SK-N-SH (cell line): ENCODE measurements at places on chromosomes 11 and 22. TPM values are rescaled to one million over a fixed set of nuclear protein-coding genes. Genes with fewer than 3 reads are reported as not detected.

The ACTN3 gene
- 0.02 and 0.03 TPM in 2 replicates for polyA plus RNA-seq

GRCh38 chr22:26585104-26585790 lies 4.7 kb downstream of the TPST2 start:
- peak; percentile 53 for DNase-seq

The HEPHL1 gene
- polyA plus RNA-seq = not detected in 2 replicates

- no peak for DNase-seq
These were observed 103.4 kb upstream of the USP47 start for GRCh38 chr11:11738370-11738769.

DNA sequence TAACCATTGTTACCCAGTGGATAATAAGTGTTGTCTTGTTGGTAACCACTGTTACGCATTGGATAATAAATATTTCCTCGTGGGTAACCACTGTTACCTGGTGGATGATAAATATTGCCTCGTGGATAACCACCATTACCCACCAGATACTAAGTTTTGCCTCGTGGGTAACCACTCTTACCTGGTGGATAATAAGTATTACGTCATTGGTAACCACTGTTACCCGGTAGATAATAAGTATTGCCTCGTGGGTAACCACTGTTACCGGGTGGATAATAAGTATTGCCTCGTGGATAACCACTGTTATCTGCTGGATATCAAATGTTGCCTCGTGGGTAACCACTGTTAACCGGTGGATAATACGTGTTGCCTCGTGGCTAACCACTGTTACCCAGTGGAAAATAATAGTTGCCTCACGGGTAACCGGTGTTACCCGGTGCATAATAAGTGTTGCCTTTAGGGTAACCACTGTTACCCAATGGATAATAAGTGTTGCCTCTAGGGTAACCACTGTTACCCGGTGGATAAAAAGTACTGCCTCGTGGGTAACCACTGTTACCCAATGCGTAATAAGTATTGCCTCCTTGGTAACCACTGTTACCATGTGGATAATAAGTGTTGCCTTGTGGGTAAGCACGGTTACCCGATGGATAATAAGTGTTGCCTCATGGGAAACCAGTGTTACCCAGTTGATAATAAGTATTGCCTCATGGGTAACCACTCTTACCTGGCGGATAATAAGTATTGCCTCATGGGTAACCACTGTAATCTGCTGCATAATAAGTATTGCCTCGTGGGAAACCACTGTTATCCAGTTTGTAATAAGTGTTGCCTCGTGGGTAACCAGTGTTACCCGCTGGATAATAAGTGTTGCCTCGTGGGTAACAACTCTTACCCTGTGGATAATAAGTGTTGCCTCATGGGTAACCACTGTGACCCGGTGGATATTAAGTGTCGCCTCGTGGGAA lies 21.9 kb upstream of the NXPE4 start:
- no peak for DNase-seq

DNA sequence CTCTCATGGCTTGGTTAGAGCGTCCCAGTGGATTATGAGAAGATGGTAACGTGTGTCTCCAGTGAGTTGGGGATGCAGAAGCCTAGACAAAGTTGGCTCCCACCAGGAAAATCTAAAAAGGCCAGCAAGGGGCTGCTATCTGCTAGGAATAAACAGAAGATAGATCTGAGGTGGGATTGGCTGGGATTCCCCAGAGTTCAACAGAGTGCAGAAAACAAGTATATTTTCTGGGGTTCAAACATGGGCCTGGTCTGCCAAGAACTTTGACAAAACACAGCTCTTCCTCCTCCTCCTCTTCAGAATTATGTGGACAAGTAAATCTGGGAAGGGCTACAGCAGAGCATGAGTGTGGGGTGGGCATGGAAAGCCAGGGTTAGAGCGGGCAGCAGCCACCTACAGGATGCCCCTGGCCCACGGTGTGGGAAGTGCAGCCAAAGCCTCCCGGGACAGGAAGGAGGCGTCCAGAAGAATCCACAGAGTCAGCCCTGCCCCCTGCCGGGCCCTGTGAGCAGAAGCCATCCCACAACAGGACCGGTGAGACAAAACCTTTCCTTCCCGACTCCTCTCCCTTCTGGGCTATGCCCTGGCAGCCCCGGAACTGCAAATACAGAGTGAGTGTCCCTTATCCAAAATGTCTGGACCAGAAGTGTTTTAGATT lies 67.1 kb downstream of the CD82 start:
- DNase-seq = no peak

The SYCE3 gene
- polyA plus RNA-seq = 2.1 and 3.6 TPM in 2 replicates

- DNase-seq = no peak
These were observed 40.8 kb downstream of the RIBC2 start for GRCh38 chr22:45454275-45454674.

DNA sequence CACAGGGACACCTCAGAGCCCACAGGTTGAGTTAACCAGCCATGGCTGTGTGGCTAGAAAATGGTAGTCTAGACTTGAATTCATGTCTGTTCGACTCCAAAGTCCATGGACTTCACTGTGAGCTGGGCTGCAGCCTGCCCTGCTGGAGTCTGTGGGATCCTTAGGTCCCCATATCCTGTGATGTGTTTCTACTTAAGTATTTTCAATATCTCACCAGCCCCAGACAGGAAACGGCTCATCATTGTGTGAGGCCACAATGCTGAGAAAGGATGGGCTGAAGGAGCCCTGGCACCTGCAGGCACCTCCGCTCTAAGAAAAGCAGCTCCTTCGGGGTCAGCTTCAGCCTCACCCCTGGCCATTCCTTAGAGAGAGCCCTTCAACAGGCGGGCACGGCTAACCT lies 93.1 kb downstream of the NAT10 start:
- no peak for DNase-seq

The YPEL1 gene
- polyA plus RNA-seq = 2.4 and 2.7 TPM in 2 replicates

The UCP3 gene
- polyA plus RNA-seq = 1.2 and 1.4 TPM in 2 replicates

GRCh38 chr11:20026629-20027555 lies 133.4 kb downstream of the DBX1 start:
- no peak for DNase-seq

The CTSF gene
- polyA plus RNA-seq = 57.2 and 60.1 TPM in 2 replicates

- DNase-seq = peak; percentile 85
These were observed 718 bp downstream of the LTBP3 start for GRCh38 chr11:65557280-65558001.

DNA sequence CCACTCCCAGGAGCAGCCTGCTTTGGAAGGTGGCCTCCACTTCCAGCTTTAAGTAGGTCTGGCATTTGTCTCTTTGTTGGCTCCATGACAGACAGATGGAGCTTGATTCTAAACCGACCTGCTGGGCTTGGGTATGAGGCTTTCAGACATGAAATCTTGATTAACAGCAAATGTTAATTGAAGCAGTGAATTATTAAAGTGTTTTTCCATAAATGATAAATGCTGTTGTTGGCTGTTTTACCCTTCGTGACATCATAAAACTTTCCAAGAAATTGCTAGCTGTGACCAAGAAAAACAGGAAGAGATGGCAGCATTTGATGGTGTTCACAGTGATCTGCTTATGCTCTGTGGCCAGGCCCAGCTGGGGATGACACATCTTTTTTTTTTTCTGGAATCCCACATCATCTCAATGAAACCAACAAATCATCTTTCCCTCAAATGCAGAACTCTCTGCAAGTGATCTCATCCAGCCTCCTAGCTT lies 66.1 kb downstream of the RBMXL2 start:
- peak; percentile 57 for DNase-seq

DNA sequence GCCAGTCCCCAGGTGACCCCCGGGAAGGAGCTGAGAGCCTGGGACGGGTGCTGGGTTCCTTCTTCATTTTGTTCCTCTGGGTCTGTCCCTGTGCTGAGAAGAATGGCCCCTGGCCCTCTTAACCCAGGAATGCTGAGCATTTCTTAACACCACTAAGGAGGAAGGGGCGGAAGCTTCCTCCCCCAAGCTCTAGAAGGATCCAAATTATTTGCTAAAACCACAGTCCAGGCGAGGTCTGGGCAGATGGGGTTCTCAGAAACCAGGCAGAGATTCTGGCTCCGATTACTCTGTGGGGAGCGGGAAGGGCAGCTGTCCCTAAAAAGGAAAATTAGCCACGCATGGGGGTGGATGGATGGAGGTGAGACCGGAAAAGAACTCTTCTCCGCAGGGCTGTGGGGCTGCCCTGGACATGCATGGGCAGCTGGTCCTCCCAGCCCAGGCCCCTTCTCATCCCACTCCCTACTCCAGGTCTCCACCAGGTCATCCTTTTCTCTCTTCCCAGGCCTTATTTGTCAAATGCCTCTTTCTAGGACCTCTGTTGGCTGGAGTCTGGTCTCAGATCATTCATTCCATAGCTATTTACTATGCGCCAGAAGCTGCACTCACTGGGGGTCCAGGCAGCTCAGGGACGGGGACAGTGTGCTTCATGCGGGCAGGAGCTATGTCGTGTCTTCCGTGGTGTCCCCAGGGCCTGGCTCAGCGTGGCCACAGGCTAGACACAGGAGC lies 45.0 kb upstream of the MYH9 start:
- DNase-seq = no peak

The CCDC81 gene
- 0.49 and 0.62 TPM in 2 replicates for polyA plus RNA-seq

- DNase-seq = no peak
These were observed 55.3 kb upstream of the CLTCL1 start for GRCh38 chr22:19346677-19347265.

DNA sequence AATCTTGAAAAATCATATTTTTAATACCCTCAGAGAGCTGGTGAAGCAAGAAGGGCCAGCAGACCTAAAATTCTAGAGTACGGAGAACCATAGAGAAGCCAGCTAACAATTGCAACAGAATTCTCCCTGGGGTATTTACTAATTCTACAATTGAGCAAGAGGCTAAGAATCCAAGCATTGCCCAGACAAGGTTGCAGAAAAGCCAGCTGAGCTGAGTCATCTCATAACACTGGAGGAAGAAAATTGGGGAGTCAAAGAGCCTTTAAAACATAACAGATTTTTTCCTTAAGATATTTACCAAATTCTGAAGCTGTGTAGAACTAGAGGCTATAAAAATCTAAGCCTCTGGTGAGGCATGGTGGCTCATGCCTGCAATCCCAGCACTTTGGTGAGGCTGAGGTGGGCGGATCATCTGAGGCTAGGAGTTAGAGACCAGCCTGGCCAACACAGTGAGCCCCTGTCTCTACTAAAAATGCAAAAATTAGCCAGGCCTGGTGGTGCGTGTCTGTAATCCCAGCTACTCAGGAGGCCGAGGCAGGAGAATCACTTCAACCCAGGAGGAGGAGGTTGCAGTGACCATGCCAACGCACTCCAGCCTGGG lies 13.6 kb upstream of the TMEM216 start:
- no peak for DNase-seq

- peak; percentile 9 for DNase-seq
These were observed 134.1 kb downstream of the UVRAG start for GRCh38 chr11:75949023-75949672.

DNA sequence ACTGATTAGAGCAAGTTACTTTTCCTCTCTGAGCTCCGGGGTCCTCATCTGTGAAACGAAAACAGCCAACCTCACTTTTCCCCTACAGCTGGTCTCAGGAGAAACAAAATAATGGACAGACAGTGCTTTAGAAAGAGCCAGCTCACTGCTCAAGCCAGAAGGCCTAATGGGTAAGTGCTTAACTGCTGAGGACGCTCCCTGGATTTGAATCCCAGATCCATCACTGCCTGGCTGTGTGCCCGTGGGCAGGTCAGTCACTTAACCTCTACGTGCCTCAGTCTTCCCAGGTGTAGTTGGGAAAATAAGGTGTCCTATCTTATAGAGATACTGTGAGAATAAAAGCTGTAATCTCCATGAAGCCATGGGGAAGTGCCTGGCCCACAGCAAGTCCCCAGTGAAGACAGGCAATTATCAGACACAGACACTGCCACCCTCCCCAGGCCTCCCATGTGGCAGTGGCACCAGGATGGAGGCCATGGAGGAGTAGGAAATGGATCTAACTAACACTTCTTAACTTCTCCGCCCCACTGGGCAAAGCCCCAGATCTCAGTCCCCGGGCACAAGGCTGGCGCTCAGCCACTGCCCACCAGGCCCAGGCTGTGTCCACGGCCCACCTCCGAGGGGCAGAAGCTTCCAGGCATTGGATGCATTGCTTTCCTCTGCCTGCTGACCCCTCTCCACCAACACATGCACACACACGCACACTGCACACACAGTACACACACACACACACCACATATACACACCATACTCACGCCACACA lies 9.2 kb downstream of the TP53I11 start:
- no peak for DNase-seq

The ZDHHC24 gene
- polyA plus RNA-seq = 12.6 and 13.1 TPM in 2 replicates

The KCNJ4 gene
- polyA plus RNA-seq = not detected in 2 replicates
